Calu3 (cell line): ENCODE measurements at places on chromosomes 7 and 10. TPM values are rescaled to one million over a fixed set of nuclear protein-coding genes. Genes with fewer than 3 reads are reported as not detected.

GRCh38 chr10:111209692-111210091, 132.9 kb downstream of the ADRA2A start:
- DNase-seq: no peak

- DNase-seq: peak; percentile 41
Observed at GRCh38 chr7:5452937-5453540, 29.4 kb upstream of the TNRC18 start.

Gene CDC14C
- 0.24 TPM in 1 of 2 replicates, not detected in the other for total RNA-seq

DNA sequence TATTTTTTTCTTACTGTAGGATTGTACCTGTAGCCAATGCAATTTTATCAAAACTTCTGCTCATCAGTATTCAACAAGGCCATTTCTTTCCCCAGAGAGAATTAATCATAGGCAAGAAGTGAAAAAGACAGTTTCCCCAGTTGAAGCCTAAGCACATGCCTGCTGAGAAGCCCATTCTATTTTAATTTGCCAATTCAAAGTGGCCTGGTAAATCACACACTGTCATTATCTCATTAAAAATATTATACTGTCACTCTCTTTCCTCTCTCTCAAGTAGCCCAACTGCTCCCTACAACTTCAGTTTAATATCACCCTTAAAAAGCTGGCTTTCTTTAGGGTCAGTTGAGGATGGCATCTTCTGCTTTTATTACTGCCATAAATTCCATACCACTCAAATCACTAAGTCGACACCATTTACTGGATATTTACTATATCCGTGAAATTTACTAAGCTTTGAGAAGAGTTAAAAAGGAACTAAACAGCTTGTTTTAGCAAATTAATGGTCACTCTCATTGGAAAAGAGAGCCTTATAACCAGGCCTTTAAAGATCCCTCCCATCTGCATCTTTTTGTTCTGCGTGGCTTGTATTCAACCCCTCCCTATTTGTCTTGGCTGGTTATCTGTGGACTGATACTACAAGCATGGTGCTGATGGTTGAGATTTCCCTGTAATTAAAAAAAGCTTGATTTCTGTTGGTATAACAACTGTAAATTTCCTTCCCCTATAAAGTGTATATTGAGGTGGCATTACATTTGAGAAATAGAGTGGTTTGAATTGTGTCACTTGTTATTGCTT, 30.6 kb downstream of the COL28A1 start:
- DNase-seq: no peak
